ENCODE measurements at places on chromosomes 2 and 18. TPM values are rescaled to one million over a fixed set of nuclear protein-coding genes. Genes with fewer than 3 reads are reported as not detected.

- no peak overlapping the region for H3K4me3 ChIP-seq
- no peak overlapping the region for H3K27ac ChIP-seq
- H3K4me1 ChIP-seq = no peaks in the 10 kb centered on the region
- H3K36me3 ChIP-seq = no peaks in the 10 kb centered on the region
- no peaks in the 10 kb centered on the region for H3K27me3 ChIP-seq
- DNase-seq = no peak
Measured at GRCh38 chr2:204019572-204020501, 83.3 kb downstream of the ICOS start.

DNA sequence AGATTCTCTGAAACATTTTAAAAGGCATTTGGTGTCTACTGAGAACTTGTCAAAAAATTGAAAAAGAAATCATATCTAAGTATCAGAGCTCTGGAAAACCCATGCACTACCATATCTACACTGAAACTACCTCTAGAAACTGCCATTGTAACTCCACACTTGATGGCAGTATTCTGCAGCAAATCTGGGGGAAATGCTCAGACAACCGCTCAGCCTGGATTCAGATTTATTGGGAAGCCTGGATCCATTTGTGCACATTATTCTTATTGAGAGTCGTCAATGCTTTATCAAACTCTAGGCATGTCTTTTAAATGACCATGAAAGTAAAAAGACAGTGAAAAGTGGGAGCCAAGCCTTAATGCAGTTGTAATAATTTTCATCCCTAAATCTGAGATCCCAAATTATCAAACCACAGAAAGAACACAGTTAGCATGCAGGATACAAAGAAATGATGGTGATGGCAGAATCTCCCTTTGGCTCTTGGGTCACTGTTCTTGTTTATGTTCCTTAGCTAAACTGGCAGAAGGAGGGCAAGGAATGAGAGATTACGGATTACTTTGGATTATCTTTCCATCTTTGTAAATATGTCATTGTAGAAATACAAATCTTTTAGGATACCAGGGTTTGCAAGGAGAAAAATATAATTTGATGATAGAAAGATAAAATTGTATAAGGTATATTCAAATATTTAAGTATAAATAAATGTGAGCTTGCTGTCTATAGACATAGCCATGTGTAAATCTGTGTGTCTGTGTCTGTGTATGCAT is 512.1 kb upstream of the SYT4 start:
- H3K27me3 ChIP-seq = no peaks in the 10 kb centered on the region
- H3K4me3 ChIP-seq = no peak overlapping the region
- no peaks in the 10 kb centered on the region for H3K4me1 ChIP-seq
- no peaks in the 10 kb centered on the region for H3K36me3 ChIP-seq
- no peak overlapping the region for H3K27ac ChIP-seq

GRCh38 chr2:201959198-201959597 is 74.5 kb upstream of the FZD7 start:
- H3K36me3 ChIP-seq = no peaks in the 10 kb centered on the region
- no peaks in the 10 kb centered on the region for H3K4me1 ChIP-seq
- no peak for DNase-seq
- H3K27ac ChIP-seq = no peak overlapping the region

DNA sequence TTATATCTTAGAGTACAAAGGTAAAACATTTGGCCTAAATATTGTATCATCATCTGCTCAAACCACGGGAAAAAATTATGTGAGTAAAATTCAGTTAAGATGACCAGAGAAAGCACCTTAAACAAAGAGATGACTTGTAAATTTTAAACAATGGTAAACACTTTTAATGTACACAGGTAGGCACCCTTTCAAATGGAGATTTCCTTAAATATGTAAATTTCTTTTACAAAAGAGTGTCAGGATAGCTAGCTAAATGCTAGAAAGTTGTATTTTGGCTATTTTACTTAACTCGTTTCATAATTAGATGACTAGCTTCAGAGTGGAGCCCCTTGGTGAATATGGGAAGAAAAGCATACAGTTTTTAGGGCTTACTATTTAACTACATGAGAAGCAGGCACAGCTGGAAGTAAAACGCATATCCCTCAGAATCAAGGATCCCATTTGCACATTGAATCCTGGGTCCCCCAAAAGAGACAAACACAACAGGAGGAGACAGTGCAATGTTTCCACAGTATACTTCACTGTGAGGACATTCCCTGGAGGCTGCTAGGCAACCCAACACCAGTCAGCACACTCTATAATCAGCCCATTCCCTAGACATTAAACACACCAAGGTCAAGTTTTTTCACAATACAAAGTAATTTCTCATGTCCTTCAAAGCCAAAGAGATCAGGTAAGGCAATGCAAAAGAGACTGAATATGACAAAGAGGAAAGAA is 1154.4 kb downstream of the DPP10 start:
- H3K4me3 ChIP-seq = no peak overlapping the region
- no peak overlapping the region for H3K27ac ChIP-seq
- H3K36me3 ChIP-seq = no peaks in the 10 kb centered on the region
- no peaks in the 10 kb centered on the region for H3K27me3 ChIP-seq
- no peaks in the 10 kb centered on the region for H3K4me1 ChIP-seq

DNA sequence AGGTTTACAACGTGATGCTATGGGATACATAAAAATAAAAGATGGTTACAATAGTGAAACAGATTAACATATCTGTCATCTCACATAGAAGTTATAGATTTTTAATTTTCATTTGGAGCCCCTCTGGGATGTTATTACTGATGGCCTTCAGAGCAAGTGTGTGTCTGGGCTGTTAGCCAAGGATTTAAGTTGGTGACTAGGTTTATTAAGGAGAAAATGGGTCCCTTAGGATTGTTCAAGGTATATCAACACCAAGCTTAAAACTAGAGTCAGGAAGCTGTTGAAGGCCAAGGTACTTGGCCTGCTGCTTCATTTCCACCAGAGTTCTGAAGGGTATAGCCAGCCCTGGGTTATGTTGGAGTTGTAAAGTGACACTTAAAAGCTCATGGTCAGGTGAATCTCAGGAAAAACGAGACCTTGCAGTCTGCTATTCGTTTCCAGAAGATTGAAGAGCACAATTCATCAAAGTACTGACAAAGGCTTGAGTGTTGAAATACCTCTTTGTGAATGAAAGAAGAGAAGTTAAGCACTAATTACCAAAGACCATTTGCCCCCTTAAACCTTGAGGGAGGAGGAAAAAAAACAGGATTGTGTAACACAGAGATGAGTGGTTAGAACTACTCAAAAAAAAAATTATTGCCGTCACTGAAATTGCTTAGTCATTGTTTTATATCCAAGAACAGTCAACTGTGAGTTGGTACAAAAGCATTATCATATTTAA is 48.4 kb downstream of the MAP2 start:
- no peaks in the 10 kb centered on the region for H3K27me3 ChIP-seq
- DNase-seq = no peak
- H3K4me3 ChIP-seq = no peak overlapping the region

- no peak overlapping the region for H3K4me3 ChIP-seq
- no peaks in the 10 kb centered on the region for H3K36me3 ChIP-seq
- H3K4me1 ChIP-seq = no peaks in the 10 kb centered on the region
- no peak for DNase-seq
Measured at GRCh38 chr18:38900031-38900430, 1334.4 kb upstream of the CELF4 start.

- no peak overlapping the region for H3K27ac ChIP-seq
- no peak for DNase-seq
- H3K36me3 ChIP-seq = no peaks in the 10 kb centered on the region
- H3K4me3 ChIP-seq = no peak overlapping the region
- no peaks in the 10 kb centered on the region for H3K27me3 ChIP-seq
Measured at GRCh38 chr2:115483666-115484065, 1041.2 kb downstream of the DPP10 start.

DNA sequence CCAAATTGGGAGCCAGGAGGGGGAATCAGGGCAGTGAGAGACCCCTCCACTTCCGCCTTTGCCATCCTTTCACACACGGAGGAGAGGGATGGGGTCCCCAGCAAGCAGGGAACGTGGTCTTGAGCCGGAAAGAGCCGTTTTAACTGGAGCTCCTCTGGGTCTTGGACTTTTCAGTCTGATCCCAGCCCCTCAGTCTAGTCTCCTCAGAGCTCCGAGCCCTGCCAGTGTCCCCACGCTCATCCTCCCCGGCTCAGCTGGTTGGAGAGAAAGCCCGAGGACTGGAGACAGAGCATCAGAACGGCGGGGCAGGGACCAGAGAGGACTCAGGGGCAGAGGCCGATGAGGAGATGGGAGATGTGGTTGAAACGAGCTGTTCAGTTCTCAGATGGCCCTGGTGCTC is 26.1 kb upstream of the OTOF start:
- DNase-seq = peak; percentile 59
- H3K27ac ChIP-seq = no peak overlapping the region
- peaks cover 10% of the 10 kb centered on the region for H3K27me3 ChIP-seq
- no peaks in the 10 kb centered on the region for H3K36me3 ChIP-seq

GRCh38 chr2:54964271-54964670 is 86.0 kb downstream of the RTN4 start:
- no peak for DNase-seq
- H3K4me3 ChIP-seq = no peak overlapping the region
- H3K27ac ChIP-seq = no peak overlapping the region
- no peaks in the 10 kb centered on the region for H3K36me3 ChIP-seq
- no peaks in the 10 kb centered on the region for H3K27me3 ChIP-seq
- H3K4me1 ChIP-seq = no peaks in the 10 kb centered on the region

GRCh38 chr18:6960124-6960523 is 157.5 kb downstream of the LAMA1 start:
- no peaks in the 10 kb centered on the region for H3K36me3 ChIP-seq
- no peak for DNase-seq
- no peak overlapping the region for H3K4me3 ChIP-seq
- H3K4me1 ChIP-seq = no peaks in the 10 kb centered on the region

The ERMN gene
- total RNA-seq = 3.0 TPM

The SNORC gene
- total RNA-seq = 0.79 TPM

DNA sequence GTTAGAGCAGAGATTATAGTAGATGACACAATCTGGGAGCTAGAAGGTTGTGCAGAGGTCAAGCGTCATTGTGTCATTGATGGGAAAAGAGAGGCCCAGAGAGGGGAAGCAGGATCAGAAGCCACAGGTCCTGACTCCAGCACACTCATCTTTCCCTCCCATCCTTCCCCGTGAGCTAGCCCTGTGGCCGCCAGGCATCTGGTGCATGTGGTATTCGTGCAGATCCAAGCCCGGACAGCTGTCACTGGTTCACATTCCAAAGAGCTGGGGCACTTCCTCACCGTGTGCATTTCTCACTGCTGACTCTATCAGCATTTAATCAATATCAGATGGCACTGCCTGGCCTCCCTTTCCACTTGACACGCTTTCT is 94.1 kb upstream of the THOC1 start:
- no peak overlapping the region for H3K4me3 ChIP-seq
- H3K36me3 ChIP-seq = no peaks in the 10 kb centered on the region
- no peak overlapping the region for H3K27ac ChIP-seq
- no peaks in the 10 kb centered on the region for H3K4me1 ChIP-seq
- no peaks in the 10 kb centered on the region for H3K27me3 ChIP-seq
- DNase-seq = no peak

The DSG1 gene
- not detected for total RNA-seq

DNA sequence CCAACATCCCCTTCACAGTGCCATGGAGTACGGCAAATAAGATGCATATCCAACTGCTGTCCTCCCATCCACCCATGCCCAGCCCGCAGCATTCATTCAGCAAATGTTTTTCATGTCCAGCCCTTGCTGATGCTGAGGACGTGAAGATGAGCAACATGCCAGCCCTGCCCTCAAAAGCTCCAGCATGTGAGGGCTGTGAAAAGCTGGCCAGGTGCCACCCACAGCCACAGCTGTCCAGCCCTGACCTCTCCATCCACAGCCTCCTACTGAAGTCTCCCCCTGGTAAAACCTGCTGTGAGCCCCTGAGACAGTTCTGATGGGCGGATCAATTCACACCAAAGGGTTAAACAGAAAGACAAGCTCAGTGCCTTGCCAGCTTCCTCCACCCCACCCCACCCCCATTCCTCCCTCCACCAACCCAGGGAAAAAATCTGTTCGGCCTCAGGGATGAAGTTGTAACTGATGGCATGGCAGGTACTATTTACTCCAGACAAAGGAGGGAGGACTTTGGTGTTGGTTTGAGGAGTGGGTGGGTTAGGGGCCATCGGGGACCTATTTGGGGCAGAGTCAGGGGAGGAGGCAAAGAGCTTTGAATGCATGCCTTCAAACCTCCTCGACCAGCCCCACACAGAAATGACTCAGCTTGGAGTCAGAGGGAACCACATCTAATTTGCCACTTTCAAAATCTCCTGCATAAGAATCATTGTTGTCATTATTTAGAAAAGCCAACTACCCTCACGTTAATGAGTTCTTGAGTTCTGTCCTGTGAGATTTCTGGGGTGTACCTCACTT is 4.3 kb downstream of the ZBTB7C start:
- no peak overlapping the region for H3K27ac ChIP-seq
- H3K4me3 ChIP-seq = no peak overlapping the region
- DNase-seq = no peak
- H3K4me1 ChIP-seq = no peaks in the 10 kb centered on the region
- no peaks in the 10 kb centered on the region for H3K36me3 ChIP-seq

DNA sequence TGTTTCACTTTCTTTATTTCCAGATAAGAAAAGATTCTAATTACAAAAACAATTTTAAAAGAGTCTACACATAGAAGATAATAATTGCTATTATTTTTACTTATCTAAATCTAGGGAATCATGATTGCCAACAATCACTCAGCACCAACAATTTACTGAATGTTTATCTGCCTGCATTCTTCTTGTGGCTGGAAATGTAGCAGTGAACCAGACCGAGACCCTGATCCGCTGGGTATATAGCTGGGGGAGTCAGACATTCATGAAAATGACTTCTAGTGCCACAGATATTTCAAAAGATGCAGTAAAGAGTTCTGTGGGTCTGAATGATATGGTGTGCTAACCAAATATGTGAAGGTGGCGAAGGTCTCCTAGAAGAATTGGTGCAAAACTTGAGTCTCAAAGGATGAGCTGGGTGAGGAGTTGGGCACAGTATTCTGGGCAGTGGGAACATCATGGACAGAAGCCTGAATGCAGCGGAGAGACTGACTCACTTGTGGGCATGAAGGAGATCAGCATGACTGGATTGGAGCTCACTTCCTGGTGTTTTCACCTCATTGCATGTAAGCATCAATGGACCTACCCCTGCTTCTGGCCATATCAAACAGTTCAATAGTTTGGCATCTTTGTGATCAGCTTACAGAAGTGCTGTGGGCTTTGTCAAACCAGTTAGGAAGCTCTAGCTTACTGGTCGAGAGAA is 26.1 kb upstream of the FN1 start:
- H3K27me3 ChIP-seq = no peaks in the 10 kb centered on the region
- H3K27ac ChIP-seq = no peak overlapping the region
- DNase-seq = no peak
- no peak overlapping the region for H3K4me3 ChIP-seq
- H3K36me3 ChIP-seq = no peaks in the 10 kb centered on the region

The LHCGR gene
- total RNA-seq = not detected

- no peaks in the 10 kb centered on the region for H3K27me3 ChIP-seq
- no peak for DNase-seq
- H3K4me3 ChIP-seq = no peak overlapping the region
Measured at GRCh38 chr2:152632736-152633135, 84.5 kb downstream of the PRPF40A start.

GRCh38 chr18:29711932-29712331 is 1330.6 kb downstream of the DSC3 start:
- no peaks in the 10 kb centered on the region for H3K36me3 ChIP-seq
- H3K4me1 ChIP-seq = no peaks in the 10 kb centered on the region
- H3K4me3 ChIP-seq = no peak overlapping the region
- H3K27ac ChIP-seq = no peak overlapping the region

All from spleen (tissue), 13 donors.